ENCODE measurements at places on chromosomes 4 and X.

- DNase-seq, result no peak
Measured at GRCh38 chr4:37927434-37927833, 32.8 kb upstream of the PTTG2 start.

DNA sequence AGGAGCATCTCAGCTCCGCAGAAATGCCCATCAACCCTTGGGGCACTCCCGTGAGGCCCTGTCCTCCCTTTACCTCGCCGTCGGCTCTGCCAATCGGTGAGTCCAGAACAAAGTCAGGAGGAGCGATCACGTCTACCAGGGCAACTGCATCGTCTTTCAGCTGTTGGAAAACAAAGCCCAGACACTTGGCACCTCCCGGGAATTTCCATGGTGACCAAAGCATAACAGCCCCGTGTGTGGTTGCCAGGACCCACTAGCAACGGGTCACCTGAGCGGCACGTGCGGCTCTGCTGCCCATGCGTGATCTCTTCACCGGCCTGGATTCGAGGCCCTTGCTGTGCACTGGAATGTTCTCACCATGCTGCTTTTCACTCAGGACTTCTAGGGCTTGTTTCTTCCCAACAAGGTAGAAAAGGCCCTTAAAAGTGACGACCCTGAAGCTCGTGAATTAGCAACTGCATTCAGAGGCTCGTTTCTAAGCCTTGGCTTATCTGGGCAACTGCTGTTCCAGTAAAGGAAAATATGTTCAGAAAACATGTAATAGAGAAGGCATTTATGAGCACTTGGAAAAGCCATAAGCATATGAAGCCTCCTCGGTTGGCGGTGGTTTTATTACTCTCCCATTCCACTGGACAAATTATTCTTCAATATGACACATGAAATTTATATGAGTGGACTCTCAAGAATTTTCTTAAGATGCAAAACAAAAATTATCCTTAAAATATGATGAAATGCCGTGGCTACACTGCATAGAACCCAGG lies 69.5 kb downstream of the ACOX3 start:
- no peak for DNase-seq

DNA sequence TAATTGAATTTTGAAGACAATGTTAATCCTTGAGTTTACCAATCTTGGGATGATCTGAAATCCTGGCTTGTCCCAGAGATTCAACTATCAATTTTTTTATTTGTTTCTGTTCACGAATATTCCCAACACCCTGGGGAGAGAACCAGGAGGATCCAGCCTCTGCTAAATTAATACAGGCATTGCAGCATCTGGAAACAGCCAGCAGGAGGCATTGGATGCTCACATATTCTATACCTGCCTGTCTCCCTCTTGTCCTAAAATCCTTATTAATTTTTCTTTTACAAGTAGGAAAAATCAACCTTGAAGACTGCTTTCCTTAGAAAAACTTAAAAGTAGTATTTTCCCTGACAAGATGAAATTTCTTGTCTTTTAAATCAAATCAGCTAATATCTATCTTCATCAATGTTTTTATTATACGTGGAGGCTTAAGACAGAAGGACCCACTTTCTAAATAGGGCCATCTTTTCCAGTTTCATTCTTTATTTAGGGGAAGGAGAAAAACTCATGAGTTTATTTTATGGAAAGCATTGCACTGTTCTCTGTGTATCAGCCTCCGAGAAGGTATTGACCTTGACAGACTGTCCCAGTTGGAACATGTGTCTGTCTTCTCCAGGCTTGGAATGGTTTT lies 102.4 kb downstream of the CLNK start:
- DNase-seq, result peak; percentile 77

DNA sequence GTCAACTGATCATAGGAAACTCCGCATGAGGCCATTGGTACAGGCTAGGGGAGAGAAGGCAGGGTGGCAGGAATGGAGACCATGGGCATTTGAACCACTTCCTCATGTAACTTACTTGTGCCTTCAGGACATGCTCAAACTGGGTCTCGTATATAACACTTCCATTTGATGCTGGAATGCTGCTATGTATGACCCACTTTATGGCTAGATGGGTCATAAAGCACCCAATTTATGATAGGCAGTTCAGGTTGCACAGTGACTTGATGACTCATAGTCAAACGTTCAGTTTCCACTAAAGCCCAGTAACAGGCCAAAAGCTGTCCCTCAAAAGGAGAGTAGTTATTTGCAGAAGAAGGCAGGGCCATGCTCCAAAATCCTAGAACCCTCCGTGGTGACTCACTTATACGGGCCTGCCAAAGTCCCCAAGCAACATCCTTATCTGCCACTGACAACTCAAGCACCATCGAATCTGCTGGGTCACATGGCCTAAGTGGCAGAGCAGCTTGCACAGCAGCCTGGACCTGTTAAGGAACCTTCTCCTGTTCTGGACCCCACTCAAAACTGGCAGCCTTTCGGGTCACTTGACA lies 236.4 kb downstream of the ZC4H2 start:
- DNase-seq, result no peak

DNA sequence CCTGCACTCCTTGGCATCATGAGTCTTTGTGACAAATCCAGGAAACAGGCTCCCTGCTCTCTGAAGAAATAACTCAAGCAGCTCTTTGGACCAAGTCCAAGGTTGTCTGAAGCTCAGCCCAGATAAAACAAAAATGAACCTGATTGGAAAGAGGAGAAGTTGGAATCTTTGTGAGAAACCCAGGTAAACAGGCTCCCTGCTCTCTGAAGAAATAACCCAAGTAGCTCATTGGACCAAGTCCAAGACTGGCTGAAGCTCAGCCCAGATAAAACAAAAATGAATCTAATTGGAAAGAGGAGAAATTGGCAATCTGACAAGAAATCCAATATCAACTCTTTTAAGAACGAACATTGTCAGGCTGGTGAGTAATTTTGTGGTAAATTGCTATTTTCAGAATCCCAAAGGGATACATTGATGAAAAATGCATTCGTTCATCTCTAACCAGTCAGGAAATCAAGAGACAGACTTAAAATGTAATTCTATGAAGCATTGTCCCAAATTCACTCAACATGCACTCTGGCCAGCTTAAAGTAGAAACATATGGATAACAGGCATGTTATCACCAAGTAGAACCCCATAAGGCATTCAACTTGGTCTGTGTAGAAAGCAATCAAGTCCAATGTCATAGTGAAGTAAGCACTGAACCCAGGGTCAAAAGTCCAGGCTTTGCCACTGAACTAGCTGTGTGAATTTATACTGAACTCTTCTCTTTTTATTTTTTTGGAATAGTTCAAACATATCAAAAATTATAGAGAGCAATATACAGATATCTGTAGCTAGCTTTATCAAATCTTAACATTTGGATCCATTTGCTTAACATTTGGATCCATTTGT lies 16.8 kb upstream of the NFXL1 start:
- peak; percentile 38 for DNase-seq

DNA sequence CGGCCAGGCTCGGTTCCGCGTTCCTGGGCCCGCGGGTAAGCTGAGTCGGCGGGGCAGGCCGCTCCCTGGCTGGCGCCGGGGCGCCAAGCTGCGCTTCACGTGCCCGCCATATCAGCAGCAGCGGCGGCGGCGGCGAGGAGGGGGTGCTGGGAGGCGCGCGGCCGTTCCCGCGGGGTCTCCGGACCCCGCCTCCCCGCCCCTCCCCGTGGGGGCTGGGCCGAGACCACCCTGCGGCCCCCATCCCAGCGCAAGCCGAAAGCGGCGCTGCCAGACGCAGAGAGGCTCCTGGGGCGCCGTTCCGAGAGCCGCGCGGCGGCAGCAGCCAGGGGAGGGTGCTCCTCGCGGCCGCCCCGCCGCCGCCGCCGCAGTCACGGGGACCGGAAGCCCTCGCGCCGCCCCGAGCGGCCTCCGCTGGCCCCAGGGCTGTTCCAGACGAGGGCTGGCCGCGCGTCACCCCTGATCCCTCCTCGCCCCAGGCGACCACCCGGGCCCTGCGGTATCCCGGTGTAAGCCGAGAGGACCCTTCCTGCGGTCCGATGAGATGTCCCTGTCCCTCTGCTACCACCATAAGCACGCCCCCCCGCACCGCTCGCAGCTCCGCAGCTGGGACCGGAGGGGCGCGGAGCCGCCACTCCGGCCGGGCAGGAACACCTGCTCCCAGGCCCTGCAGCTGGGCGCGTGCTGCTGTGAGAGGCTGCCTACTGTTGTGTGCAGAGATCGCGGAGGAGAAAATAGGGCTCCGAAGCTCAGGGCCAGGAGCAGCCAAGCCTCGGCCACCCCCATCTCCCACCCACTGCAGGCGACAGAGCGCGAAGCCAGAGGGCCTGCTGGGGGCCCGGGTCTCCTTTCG lies 7.5 kb upstream of the BCOR start:
- DNase-seq, result peak; percentile 74

DNA sequence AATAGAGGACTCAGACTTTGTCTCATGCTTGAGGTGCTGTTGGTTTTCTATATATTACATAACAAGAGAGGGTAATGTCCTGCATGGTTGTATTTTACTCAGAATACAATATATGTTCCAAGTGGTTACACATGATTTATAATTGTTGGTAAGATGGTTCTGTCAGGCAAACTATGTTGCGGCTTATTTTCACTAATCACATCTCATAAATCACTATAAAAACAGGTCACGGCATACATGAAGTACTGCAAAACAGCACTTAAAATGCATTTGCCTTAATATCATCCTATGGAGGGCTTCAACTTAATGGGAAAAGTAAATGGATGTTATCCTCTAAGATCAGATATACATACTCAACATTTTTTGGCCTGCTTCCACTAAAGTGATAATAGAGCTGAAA lies 246.0 kb upstream of the ARSJ start:
- DNase-seq, result no peak

DNA sequence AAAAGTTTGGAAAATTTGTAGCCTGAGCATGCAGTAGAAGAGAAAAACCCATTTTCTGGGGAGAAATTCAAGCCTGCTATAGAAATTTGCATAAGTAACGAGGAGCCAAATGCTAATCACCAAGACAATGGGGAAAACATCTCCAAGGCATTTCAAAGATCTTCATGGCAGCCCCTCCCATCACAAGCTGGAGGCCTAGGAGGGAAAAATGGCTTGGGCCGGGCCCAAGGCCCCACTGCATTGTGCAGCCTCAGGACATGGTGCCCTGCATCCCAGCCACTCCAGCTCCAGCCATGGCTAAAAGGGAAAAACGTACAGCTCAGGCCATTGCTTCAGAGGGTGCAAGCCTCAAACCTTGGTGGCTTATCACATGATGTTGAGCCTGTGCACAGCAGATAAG lies 87.7 kb downstream of the SHROOM4 start:
- no peak for DNase-seq

DNA sequence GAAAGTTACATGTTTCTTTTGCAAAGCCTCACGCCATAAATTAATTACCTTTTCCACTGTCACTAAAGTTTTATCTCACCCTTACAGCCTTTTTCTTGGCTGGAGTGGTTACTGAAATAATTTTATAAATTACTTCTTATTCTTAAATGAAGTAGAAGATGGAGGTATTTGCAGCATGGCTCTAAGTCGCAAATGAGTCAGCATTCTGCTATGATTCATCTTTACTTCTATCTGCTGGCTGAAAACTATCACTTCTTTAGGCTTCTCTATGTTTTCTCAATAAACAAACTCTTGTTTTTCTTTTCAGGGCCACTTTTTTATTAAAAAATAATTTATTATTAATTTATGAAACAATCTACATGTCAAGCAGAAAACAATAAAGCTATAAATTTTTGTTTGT lies 210.2 kb upstream of the GYPA start:
- no peak for DNase-seq

- no peak for DNase-seq
Measured at GRCh38 chr4:173325007-173325736, 9.0 kb downstream of the HMGB2 start.

DNA sequence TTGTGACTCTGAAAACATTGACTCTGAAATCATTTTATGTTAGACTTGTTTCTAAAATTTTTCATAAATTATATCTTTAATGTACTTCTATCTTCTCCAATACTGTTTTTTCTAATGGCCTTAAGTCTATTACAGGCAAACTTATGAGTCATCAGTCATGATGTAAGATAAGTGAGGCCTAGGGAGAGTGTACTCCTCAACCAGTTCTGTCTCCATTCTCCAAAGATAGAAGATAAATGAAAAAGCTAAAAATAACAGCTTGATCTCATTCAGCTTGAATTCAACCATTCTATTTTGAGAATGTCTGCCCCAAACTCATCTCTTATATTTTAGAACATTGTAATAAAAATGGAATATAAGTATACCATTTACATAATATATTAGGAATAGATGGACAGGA lies 34.5 kb downstream of the STBD1 start:
- DNase-seq, result no peak

GRCh38 chr4:114146947-114147618 lies 167.6 kb upstream of the ARSJ start:
- no peak for DNase-seq

DNA sequence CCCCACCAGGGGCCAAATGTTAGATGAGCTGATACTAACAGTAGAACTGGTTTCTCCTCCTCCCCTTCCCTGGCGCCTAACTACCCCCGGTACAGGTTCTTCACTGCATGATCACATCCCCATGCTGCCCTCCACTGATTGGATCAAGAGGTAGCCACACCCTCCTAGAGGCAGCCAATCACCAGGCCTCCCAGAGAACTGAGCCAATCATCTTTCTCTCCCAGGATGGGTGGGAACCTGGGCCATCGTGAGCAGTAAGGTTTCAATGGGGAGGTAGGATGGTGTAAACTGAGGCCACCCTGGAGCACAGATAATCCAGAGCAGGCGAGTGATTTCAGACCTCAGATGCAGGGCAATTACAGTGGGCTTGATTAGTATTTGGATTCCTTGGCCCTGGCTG lies 64.2 kb downstream of the PPP2R2C start:
- no peak for DNase-seq

DNA sequence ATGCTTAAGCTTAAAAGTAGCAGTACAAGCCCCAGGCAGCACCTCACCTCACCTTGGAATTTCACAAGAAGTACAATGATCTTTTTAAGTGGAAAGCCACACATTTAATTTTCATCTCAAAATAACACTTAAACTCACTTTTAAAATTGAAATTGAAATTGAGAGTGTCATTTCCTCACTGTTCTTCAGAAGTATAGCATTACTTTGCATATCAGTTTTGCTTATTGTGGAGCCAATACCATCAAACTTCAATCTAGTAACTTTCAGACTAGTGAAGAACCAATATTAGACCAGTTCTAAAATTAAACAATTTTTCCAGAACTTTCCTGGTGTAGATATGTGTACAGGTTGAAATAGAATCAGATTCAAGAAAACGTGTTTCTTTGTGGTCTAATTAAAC lies 242.4 kb downstream of the NDST4 start:
- no peak for DNase-seq

DNA sequence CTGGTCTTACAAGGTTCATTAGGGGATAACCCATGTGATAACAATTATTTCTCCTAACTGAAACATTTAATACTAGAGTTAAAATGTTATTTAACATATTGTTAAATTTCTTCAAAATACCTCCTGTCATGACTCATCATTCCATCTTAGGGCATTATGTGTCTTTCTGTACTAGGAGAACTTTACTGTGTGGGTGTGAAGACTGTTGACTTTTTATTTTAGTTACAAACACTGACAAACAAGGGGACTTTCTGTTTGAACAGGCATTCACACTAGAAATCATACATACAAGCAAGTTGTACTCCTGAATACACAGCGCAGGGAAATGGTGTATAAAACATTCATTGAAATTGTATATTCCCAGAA lies 175.9 kb downstream of the FBXW7 start:
- no peak for DNase-seq

- peak; percentile 5 for DNase-seq
Measured at GRCh38 chr4:117425636-117426035, 340.3 kb upstream of the TRAM1L1 start.

- peak; percentile 62 for DNase-seq
Measured at GRCh38 chr4:140052050-140052449, 101.9 kb downstream of the MAML3 start.

- DNase-seq, result no peak
Measured at GRCh38 chr4:7140692-7141069, 51.7 kb upstream of the SORCS2 start.

GRCh38 chrX:10516781-10517322 lies 103.5 kb downstream of the MID1 start:
- DNase-seq, result no peak

All from eye (tissue), 1 donor.